Activated naive CD8-positive, alpha-beta T cell treated with anti-CD3 and anti-CD28 coated beads for 36 hours (primary cell): ENCODE measurements at places on chromosomes 5 and 9.

DNA sequence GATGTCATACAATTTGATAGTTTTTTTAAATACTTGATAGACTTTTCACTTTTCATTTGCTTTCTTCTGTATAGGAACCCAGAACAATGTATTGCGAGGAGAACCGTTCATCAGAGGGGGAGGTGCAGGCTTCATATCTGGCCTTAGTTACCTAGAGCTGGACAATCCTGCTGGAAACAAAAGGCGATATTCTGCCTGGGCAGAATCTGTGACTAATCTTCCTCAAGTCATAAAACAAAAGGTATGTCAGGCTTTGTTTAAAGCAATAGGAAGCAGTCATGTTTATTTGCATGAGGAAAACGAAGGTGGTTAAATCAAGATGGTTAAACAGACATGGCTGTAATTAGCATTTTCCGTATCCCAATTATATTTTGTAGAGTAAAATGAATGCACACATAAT lies 46.0 kb downstream of the C7 start:
- no peaks in the 10 kb centered on the region for H3K36me3 ChIP-seq
- no peak overlapping the region for H3K4me3 ChIP-seq
- H3K27ac ChIP-seq = no peak overlapping the region
- H3K27me3 ChIP-seq = peaks cover 4% of the 10 kb centered on the region

DNA sequence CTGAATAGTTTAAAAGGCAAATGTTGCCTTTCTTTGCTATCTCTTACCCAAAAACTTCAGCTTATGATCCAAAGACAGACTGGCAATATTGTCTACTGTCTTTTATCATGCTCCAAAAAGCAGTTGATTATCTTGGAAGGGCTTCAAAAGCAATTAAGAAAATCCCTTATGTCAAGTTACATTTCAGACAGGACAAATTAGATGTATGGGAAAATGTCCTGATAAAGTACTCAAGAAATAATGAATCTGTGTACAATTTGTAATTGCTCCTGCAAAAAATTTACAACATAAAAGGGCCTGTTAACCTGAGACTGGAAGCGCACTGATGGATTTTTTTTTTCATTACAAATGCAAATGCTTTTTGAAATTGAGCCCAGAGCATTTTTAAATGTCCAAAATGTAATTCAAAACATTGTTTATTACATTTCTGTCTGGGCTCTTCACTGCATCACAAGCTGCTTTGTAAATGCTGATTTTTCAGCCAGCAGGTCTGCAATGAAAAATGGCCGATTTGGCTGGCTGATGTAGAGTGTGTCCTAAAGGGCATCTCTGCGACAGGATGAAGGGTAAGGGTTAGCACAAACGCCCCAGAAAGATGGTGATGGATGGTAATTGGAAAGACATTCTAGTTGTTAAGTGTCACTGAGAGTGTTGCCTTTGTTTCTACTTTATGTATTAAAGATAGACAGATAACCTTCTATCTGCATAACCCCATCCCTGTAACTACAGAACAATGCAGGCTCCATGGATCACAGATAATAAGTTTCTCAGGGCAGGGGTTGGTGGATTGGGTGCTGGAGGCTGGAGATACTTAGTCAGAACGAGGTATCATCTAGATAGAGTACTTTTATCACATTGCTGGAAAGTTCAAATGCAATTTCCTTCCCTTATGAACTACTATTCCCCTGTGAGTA lies 27.0 kb downstream of the MAT2B start:
- H3K27me3 ChIP-seq = peaks cover 8% of the 10 kb centered on the region
- no peak for DNase-seq
- H3K36me3 ChIP-seq = no peaks in the 10 kb centered on the region
- no peak overlapping the region for H3K27ac ChIP-seq
- no peak overlapping the region for H3K4me3 ChIP-seq

GRCh38 chr9:86721226-86721781 lies 226.0 kb downstream of the GAS1 start:
- no peak overlapping the region for H3K4me3 ChIP-seq
- no peak for DNase-seq
- no peaks in the 10 kb centered on the region for H3K4me1 ChIP-seq
- H3K36me3 ChIP-seq = no peaks in the 10 kb centered on the region
- peaks cover 12% of the 10 kb centered on the region for H3K27me3 ChIP-seq

- DNase-seq = no peak
- H3K27ac ChIP-seq = no peak overlapping the region
- H3K4me3 ChIP-seq = no peak overlapping the region
Measured at GRCh38 chr9:84609779-84610178, 59.8 kb upstream of the NTRK2 start.

DNA sequence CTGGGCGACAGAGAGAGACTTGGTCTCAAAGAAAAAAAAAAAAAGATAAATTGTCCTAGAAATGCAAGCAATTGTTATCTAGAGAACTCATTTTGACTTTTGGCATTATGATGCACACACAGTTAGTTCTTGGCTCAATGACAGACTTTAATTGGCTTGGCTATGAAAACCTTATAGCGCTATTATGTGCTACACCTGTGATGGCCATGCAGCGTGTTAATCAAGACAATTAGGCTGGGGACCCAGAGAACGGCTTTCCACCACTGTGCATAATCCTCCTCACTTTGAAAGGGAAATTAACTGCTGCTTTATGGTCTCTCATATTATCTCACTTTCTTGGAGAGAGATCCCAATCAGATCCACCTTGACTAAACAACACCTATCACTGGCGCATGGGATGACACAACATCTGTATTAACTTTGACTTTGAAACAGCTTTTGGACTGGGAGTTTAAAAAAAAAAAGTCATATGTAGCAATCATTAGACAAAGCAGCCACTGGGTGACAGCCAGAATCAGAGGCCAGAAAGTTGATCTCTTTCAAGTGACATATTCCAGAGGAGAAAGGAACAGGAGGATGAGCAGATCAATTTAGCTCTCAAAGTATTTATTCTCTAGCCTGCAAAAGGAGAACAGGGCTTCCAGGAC lies 132.5 kb downstream of the PPP2R2B start:
- no peaks in the 10 kb centered on the region for H3K4me1 ChIP-seq
- no peak overlapping the region for H3K27ac ChIP-seq
- H3K4me3 ChIP-seq = no peak overlapping the region
- H3K27me3 ChIP-seq = no peaks in the 10 kb centered on the region
- peaks cover 3% of the 10 kb centered on the region for H3K36me3 ChIP-seq

GRCh38 chr9:123395276-123395688 lies 39.3 kb downstream of the CRB2 start:
- H3K36me3 ChIP-seq = no peaks in the 10 kb centered on the region
- no peak for DNase-seq
- H3K27ac ChIP-seq = no peak overlapping the region
- H3K4me3 ChIP-seq = no peak overlapping the region
- H3K4me1 ChIP-seq = no peaks in the 10 kb centered on the region
- H3K27me3 ChIP-seq = no peaks in the 10 kb centered on the region

- peaks cover 3% of the 10 kb centered on the region for H3K4me1 ChIP-seq
- no peaks in the 10 kb centered on the region for H3K27me3 ChIP-seq
- H3K4me3 ChIP-seq = no peak overlapping the region
Measured at GRCh38 chr9:124652203-124652602, 118.9 kb downstream of the NR6A1 start.
